ENCODE measurements at places on chromosomes 16 and 17. TPM values are rescaled to one million over a fixed set of nuclear protein-coding genes. Genes with fewer than 3 reads are reported as not detected.

DNA sequence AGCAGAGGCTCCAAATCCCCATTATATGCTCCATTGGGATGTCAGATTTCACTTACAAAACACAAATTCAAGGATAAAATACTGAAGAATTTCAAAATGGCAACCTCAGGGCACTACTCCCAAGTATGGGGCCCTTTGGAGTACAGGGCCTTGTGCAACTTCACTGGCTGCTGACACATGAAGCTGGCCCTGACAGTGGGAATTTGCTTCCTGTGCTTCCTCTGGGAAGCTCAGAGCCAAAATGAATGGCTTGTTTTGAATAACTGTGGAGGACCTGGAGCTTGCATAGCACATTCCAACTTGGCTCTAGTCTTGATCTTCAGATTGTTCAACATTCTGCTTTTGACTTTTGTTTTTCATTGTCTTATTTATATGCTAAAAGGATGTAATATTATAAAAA, 52.3 kb upstream of the HNF1B start:
- no peak for DNase-seq

- DNase-seq = no peak
Measured at GRCh38 chr17:58275417-58275816, 5.3 kb downstream of the MPO start.

GRCh38 chr17:17297217-17297616, 6.0 kb upstream of the NT5M start:
- no peak for DNase-seq

- DNase-seq = peak; percentile 64
Measured at GRCh38 chr17:77465358-77466041, 324.7 kb downstream of the SEC14L1 start.

DNA sequence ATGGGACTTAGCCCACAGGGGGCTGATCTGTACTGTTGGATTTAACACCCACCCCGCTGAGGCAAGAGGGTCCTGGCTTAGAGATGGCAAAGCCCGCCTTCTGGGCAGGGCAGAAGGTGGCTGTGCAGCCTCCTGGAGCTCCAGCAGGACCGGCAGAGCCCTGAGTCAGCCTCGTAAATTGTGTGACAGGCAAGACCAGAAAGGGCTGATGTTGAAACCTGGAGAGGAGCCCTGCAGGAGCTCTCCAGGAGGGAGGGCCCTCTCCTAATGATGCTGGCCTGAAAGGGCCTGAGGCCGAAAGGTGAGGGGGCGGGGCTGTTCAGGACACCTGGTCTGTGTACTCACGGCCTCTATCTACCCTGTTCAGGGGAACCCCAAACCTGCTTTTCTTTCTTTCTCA, 22.5 kb upstream of the MYO15B start:
- no peak for DNase-seq

DNA sequence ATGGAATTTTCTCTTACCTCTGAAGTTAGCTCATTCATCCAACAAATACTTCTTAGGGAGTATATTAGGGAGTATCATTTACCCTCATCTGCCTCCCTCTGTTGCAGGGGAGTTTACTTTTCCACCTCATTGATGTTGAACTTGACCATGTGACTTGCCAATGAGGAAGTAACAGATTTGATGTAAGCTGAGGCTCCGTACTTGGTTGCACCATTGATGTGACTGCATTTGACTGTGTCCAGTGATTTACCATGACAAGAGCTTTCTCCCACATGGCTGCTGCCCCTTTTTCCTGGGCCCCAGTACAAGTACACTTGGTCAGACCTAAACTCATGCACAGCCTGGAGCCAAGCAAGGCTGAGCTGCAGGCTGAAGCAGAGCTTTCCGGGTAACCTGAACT, 81.6 kb upstream of the HS3ST2 start:
- DNase-seq = no peak

- no peak for DNase-seq
Measured at GRCh38 chr16:86171329-86171728, 272.4 kb downstream of the IRF8 start.

NOS2 gene
- total RNA-seq = 0.07 TPM

SLC13A2 gene
- 0.26 TPM for total RNA-seq

KCNH6 gene
- not detected for total RNA-seq

MTMR4 gene
- total RNA-seq = 46.4 TPM

SSTR5 gene
- not detected for total RNA-seq

TMEM231 gene
- total RNA-seq = 1.8 TPM
